ENCODE measurements at places on chromosomes 16 and 17.

GRCh38 chr17:73359352-73359751 lies 47.6 kb upstream of the CDC42EP4 start:
- no peak for DNase-seq

- no peak for DNase-seq
Observed at GRCh38 chr17:38898291-38898679, 27.1 kb upstream of the LASP1NB start.

- DNase-seq = no peak
Observed at GRCh38 chr17:31074772-31075555, 19.8 kb upstream of the NF1 start.

GRCh38 chr16:76201385-76201784 lies 75.8 kb upstream of the CNTNAP4 start:
- no peak for DNase-seq

DNA sequence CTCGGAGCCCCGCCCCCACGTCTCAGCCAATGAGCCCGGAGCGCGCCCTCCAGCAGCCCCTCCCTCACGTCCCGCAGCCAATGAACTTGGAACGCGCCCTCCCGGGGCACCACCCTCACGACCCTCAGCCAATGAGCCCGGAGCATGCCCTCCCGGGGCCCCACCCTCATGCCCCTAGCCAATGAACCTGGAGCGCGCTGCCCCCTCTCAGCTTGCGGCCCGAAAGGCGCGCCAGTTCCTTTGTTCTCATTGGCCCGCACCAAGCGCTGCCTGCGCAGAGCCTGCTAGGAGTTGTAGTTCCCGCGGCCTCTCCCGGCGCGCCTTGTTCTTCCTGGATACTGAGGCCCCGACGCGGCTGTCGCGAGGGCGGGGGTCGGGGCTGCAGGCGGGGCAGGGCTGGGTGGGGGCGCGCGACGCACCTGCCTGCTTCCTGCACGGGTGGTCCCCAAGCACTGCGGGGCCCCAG lies at the start of gene LRRC45:
Gene LRRC45, plus strand, starts transcription at position 325 of the 466 bp plus-strand sequence. CDS start 339 bp downstream, outside the sequence.
- DNase-seq = peak; percentile 97

DNA sequence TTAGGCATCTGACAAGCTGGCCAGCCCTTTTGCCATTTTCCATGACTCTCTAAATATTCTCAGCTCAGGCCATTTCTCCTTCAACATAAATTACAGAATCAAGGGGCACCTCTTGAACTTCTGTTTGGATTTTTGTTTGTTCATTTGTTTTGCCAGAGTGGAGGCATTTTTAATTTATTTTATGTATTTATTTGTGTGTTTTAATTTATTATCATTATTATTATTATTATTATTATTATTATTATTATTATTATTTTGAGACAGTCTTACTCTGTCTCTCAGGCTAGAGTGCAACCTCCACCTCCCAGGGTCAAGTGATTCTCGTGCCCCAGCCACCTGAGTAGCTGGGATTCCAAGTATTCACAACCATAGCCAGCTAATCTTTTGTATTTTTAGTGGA lies 1578.0 kb downstream of the CDH8 start:
- no peak for DNase-seq

DNA sequence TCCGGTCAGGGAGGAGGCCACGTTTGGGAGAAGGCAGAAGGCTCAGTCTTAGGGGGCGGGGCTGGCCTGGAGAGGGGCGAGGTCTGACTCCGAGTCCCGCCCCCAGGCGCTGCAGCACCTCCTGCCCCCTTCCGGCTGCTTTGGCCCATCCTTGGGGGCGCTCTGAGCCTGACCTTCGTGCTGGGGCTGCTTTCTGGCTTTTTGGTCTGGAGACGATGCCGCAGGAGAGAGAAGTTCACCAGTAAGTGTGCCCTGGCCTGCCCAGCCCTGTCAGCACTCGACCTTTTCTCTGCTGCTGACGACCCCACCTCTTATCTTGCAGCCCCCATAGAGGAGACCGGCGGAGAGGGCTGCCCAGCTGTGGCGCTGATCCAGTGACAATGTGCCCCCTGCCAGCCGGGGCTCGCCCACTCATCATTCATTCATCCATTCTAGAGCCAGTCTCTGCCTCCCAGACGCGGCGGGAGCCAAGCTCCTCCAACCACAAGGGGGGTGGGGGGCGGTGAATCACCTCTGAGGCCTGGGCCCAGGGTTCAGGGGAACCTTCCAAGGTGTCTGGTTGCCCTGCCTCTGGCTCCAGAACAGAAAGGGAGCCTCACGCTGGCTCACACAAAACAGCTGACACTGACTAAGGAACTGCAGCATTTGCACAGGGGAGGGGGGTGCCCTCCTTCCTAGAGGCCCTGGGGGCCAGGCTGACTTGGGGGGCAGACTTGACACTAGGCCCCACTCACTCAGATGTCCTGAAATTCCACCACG lies 1.5 kb downstream of the TNFRSF12A start:
- no peak for DNase-seq

DNA sequence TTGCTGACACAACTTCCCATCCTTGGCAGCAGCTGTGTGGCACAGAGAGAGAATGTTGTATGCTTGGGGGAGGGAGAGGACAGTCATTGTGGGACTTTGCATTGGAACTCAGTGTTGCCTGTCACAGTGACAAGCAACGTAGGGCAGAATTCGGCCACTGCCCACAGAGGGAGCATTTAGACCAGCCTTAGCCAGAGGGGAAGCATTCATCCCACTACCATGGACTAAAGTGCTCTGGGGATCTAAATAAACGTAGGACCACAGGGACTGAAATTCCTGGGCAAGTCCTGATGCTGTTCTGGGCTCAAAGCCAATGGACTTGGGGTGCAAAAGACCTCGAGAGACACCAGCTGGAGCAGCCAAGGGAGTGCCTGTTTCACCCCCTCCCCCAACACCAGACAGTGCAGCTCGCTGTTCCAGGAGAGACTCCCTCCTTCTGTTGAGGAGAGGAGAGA lies 44.9 kb downstream of the ABCA8 start:
- DNase-seq = no peak

DNA sequence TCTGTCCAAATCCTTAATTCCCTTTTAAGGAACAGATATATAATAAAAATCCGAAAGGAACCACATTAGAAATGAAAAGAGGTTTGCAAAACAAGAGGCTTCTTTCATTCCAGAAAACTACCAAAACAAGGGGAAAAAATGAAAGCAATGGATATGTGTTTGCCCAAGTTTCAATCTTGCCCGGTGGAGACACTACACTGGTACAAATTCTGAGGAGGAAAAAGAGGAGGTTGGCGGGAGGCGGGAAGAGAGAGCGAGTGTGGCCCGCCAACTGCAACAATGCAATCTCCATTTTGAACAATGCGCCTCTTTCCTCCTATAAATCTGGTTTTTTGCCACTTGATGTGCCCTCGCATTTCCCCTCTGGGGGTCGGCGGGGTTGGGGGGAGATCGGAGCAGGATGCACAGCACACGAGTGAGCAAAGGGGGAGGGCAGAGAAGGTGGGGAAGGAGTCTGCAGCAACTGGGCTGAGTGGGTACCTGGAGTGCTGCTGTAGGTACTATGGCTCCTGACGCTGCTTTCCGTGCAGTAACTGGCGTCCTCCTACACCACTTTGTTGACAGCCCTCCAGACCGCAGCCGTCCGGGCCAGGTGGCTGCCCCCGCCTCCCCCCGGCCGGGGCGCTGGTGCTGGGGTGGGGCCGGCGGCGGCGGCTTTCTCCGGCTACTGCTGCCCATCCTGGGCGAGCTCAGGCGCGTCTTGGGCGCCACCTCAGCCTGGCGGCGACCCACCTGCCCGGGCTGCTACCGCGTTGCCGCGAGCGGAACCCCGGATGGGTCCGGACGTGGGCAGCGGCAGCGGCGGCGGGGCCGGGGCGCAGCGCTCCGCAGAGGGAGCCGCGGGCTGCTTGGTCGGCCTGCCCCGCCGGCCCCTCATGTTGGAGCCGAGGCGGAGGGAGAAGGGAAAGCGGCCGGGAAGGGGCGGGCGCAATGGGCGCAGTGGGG lies 93.8 kb upstream of the PLEKHM1 start:
- DNase-seq = no peak

- no peak for DNase-seq
Observed at GRCh38 chr16:78365366-78365765, 265.9 kb downstream of the WWOX start.

DNA sequence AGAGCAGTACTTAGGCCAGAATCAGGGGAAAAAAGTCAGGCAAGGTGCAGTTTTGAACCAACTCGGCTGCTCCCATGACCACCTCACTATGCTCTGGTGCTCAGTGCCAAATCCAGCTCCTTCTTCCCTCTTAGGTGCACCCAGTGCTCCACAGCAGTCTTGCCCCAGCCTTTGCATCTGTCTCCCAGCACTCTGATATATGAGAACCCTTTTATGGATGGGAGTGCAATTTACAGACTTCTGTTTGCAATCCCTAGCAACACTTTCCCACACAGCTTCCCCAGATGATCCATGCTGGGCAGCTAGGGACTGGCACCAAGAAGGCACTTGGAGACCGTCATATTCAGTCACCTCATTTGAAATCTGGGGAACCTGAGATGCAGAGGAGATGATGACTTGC lies 267.9 kb upstream of the CCL2 start:
- DNase-seq = no peak

GRCh38 chr17:3903051-3903825 lies 10.4 kb upstream of the CAMKK1 start:
- DNase-seq = no peak

- no peak for DNase-seq
Observed at GRCh38 chr16:67278773-67279295, 498 bp upstream of the PLEKHG4 start.

GRCh38 chr17:59702304-59702703 lies 4.9 kb downstream of the PTRH2 start:
- DNase-seq = no peak

- peak; percentile 3 for DNase-seq
Observed at GRCh38 chr17:16584273-16584995, 15.4 kb upstream of the ZNF287 start.

GRCh38 chr17:79031996-79032875 lies 8.3 kb downstream of the C1QTNF1 start:
- no peak for DNase-seq

- no peak for DNase-seq
Observed at GRCh38 chr17:48623583-48623982, 2.6 kb downstream of the HOXB9 start.

- DNase-seq = peak; percentile 2
Observed at GRCh38 chr16:23107117-23107516, 42.1 kb downstream of the USP31 start.

DNA sequence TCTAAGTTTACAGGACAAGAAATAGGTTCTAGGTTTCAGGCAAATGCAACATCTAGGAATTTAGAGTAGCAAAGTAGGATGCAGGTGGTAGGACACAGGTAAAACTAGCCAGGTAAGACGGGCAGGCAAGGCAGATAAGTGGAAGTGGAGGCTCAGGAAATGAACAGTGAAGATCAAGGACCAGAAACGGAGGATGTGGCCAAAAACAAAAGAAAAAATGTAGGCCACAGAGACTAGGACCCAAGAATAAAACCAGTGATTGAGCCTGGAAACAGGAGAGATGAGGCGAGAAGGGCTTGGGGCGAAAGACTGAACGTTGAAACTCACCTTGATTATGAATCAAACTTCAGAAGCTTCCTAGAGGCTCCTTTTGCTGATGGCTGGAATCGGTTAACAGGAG lies 24.0 kb downstream of the CPSF4L start:
- DNase-seq = no peak

DNA sequence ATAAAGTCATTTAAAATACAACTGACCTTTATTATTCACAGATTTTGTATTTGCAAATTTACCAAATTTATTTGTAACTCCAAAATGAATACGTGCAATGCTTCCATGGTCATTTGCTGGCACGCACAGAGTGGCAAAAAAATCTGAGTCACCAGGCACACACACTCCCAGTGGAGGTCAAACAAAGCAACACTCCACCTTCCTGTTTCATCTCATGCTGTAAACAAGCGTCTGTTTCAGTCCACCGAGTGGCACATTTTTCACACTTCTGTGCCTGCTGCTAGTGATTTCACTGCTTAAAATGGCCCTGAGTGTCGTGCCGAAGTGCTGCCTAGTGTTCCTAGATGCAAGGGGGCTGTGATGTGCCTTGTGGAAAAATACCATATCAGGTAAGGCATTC lies 17.8 kb upstream of the ITGAE start:
- DNase-seq = no peak

DNA sequence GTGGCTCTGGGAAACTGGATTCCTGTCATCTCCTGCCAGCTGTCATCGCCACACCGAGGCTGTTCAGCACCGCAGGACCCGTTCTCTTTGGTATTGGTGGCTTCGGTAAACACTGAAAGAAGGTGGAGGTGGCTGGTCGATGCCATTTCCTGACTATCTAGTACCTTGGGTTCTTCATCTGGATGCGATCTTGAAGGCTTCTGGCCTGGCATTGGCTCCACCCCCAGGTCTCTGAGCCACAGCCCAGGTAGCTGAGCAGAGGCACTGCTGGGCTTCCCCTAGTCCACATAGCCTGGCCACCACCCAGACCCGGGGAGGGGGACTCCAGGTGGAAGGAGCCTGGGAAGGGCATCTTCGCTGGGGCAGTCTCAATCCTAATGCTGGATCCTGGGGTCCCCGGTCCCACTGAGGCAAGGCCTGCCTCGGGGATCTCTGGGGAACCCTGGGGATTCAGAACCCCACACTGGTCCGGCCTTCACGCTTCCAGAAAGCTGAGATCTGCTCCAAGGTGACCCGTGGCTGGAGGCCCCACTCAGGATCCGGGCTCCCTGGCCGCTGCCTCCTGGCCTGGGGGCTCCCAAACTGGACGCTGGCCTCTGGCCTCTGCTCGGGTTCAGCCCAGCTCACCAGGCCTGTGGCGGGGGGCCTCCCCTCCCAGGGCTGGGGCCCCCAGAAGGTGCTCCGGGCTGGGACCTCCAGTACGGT lies 1.8 kb downstream of the C16orf54 start:
- no peak for DNase-seq

- no peak for DNase-seq
Observed at GRCh38 chr16:79662669-79663313, 62.3 kb upstream of the MAF start.

GRCh38 chr17:58207451-58207850 lies 11.6 kb downstream of the MKS1 start:
- no peak for DNase-seq

GRCh38 chr16:83070416-83071209 lies 443.8 kb downstream of the CDH13 start:
- DNase-seq = no peak

DNA sequence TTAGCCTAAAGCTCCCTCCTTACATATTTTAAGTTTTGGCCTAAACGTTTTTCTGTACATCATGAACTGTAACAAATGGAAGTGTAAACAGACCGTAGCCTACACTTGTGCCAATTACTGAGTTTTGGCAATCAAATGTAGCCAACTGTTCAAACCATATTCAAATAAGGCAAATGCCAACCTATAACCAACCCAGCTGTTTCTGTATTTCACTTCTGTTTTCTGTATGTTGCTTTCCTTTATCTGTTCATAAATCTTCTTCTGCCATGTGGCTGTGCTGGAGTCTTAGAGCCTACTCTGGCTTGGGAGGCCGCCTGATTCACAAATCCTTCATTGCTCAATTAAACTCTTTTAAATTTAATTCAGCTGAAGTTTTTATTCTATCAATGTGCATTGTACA lies 6.9 kb upstream of the C16orf78 start:
- no peak for DNase-seq

DNA sequence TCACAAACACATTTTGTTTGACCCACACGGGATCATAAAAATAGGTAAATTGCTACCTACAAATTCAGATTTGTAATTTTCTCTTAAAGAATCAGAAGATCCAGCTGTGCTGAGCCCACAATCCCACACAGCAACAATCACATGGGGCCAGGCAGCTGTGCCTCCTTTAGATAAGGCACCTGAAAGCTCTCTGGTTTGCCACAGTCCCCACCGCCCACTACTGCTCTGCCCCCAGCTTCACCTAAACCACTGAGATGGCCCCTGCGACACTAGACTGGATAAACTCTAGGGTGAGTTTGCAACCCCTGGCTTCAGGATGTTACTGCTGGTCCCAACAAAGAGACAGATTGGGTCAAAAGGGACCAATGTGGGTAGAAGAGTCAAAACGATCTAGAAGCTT lies 96.8 kb downstream of the GSG1L start:
- no peak for DNase-seq

- DNase-seq = no peak
Observed at GRCh38 chr17:50598487-50598886, 36.2 kb upstream of the ABCC3 start.
